Effector memory CD4-positive, alpha-beta T cell (primary cell): ENCODE measurements at places on chromosomes 7 and 10.

GRCh38 chr7:132073920-132074589, 502.2 kb downstream of the PLXNA4 start:
- no peak for DNase-seq

- DNase-seq, result no peak
These were observed 55.1 kb downstream of the MGMT start for GRCh38 chr10:129522041-129522585.

DNA sequence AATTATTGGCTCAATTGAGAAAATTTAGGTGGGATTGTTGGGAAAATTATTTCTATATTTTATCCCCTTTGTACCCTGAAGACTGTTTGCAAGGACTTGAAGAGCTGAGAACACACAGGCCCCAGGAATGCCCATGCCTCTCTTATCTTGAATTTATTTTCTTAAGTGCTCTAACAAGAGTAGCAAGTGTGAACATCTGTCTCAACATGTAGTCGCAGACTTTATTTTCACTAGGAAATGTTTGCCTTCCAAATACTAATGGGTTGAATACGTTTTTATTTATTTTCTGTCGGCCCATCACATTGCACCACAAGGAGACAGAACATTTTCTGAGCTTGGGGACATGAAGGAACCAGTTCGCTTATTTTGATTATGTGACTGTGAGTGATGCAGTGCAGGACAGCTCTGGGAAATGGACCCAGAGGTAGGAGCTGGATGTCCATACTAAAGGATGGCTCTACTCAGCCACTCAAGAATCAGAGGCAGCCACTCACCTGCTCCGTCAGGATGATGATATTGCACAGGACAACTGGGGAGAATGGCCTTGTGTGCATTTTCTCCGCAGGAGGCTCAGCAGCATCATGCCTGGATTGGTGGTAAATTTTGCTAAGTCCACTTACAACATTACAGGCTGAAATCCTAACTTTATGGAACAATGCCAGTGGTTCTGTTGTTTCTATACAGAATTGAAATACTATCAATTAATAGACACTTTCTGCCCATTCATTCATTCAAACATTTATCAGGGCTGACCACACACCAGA, 332.7 kb downstream of the FGFR2 start:
- no peak for DNase-seq

DNA sequence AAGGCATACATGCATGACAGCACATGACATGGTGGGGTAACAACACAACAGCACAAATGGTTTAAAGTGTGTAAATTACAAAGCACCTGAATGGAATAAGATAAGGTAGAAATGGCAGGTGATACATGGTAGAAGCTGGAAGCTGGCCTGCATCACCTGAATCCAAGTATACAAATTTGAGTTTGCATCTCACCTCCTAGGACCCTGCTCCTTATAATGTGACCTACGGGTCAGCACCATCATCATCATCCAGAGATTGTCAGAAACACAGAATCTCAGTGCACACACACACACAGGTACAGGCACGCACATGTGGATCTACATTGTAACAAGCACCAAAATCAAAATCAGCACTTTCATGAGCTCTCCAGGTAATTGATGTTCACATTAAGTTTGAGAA, 1048.2 kb upstream of the AUTS2 start:
- no peak for DNase-seq

- no peak for DNase-seq
These were observed 93.8 kb upstream of the MKI67 start for GRCh38 chr10:128220021-128220420.

- DNase-seq, result no peak
These were observed 58.9 kb downstream of the PRKAR2B start for GRCh38 chr7:107103369-107103768.

- DNase-seq, result no peak
These were observed 143.2 kb downstream of the RNLS start for GRCh38 chr10:88439932-88440331.
